LoVo (cell line): ENCODE measurements at places on chromosomes 13 and 19.

- no peak for DNase-seq
Observed at GRCh38 chr19:18487576-18488402, 34.1 kb downstream of the ELL start.

GRCh38 chr19:29777781-29778309 is 33.9 kb upstream of the CCNE1 start:
- no peak for DNase-seq

- no peak for DNase-seq
Observed at GRCh38 chr19:48623556-48624066, 4.3 kb downstream of the SPHK2 start.

DNA sequence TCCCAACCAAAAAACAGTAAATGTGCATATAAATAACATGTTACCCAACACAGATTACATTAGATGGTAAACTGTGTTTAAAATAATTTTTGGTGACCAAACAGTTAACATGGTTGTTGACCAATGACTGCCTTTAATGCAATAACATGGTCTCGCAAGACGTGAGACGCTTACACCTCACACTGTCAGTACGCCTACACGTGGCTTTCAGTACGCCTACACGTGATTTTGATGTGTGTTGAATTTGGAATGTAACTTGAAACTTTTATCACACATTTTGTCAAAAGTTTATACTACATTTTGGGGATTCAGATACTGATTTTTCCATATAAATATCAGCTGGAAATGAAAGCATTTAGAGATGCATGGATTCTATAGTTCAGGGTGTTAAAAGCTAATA is 32.0 kb downstream of the SLC7A9 start:
- DNase-seq, result no peak

DNA sequence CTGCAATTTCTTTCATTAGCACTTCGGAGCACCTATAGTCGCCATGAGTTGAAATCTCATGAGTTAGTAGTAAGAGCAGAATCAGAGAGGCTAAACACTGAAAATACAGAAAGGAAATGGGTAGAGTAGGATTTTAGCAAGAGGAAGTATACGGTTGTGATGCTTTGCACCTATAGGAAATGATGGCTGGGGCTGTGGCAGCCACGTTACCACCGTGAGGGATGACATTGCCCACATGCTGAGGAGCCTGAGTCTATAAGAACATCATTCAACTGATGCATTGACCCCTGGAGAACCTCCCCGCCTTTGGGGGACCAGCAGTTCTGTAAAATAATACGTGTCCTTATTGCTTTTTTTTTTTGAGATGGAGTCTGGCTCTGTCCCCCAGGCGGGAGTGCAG is 20.4 kb downstream of the FAM187B start:
- DNase-seq, result no peak

GRCh38 chr19:54312436-54313377 is at the start of gene LILRA5:
TSS of gene LILRA5 (minus strand) at chr19:54313166. CDS start at chr19:54313019, 147 bp downstream.
- DNase-seq, result no peak

DNA sequence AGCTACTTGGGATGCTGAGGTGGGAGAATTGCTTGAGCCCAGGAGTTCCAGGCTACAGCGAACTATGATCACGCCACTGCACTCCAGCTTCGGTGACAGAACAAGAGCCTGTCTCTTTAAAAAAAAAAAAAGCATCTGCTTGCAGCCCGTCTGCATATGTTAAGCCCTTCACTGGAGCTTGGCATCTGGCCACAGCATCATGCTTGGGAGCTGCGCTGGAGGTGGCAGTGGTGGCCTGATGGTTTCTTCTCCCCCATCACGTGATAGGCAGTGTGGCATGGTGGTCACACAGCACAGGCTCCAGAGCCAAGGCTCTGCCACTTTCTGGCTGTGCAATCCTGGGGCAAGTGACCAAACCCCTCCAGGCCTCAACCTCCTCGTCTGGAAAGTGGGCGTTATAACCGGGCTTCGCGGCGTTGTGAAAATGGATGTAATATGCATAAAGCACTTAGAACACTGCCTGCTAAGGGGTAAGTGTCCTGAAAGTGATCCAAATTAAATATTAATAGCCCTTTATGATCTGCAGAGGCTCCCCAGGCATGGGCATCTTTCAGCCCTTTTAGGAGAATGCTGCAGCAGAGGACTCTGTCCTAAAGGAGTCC is 24.4 kb downstream of the MARK4 start:
- no peak for DNase-seq

DNA sequence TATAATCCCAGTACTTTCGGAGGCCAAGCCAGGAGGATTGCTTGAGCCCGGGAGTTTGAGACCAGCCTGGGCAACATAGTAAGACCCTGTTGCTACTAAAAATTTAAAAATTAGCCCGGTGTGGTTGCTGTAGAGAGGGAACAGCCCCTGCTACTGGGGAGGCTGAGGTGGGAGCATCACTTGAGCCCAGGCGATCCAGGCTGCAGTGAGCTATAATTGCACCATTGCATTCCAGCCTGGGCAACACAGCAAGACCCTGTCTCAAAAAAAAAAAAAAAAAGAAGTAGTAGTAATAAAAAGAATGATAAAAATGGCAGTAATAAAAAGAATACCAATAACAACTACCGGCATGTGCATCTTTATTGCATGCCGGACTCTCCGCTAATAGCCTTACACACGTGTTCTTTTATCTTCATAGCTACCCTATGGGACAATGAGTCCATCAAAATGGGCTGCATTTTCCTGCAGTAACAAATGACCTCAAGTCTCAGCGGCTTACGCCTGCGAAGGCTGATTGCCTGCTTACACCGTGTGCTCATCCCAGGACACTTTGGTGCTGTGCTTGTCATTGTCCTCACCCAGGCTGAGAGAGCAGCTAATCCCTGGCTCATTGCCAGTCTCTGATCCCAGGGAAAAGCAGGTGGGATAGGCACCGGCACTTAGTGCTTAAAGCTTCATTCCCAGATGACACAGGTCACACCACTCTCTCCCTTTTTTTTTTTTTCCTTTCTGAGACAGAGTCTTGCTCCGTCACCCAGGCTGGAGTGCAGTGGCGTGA is 14.4 kb upstream of the SYCN start:
- DNase-seq, result no peak

- no peak for DNase-seq
Observed at GRCh38 chr19:1173159-1173844, 766 bp downstream of the SBNO2 start.

- DNase-seq, result no peak
Observed at GRCh38 chr13:112910616-112911280, 58.3 kb upstream of the MCF2L start.

GRCh38 chr13:97978651-97979050 is 25.2 kb downstream of the IPO5 start:
- DNase-seq, result no peak

- DNase-seq, result no peak
Observed at GRCh38 chr13:111515635-111516034, 195.2 kb downstream of the TEX29 start.

DNA sequence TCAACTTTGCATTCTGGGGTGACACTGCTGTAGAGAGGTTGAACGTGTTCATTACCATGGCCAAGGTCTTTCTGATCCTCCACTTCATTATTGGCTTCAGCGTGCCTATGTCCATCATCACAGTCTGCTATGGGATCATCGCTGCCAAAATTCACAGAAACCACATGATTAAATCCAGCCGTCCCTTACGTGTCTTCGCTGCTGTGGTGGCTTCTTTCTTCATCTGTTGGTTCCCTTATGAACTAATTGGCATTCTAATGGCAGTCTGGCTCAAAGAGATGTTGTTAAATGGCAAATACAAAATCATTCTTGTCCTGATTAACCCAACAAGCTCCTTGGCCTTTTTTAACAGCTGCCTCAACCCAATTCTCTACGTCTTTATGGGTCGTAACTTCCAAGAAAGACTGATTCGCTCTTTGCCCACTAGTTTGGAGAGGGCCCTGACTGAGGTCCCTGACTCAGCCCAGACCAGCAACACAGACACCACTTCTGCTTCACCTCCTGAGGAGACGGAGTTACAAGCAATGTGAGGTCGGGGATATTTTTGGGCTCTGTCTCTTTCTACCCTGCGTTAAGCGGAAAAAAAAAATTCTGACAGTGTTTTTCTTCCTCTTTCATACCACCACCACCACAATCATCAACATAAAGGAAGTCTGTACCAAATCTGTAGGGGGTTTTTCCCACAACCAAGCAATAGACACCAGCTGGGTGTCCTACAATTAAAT is 29.5 kb downstream of the FPR3 start:
- no peak for DNase-seq

DNA sequence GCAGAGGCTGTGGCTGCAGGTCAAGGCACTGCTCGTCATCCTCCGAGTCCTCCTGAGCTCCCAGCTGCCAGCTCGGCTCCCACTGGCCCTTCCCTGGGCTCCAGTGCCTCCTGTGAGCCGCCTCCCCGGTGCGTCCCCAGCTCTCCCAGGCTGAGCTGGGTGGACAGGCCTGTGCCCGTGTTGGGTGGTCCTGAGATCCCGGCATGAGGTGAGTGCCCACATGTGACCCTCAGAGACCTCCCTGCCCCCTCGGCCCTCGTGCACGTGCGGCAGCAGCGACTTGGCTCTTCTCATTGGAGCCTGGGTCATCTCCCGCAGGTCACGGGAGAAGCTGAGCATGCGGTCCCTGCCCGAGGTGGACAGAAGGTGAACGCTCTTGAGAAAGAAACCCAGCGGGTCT is 15.4 kb downstream of the ADAT3 start:
- no peak for DNase-seq

GRCh38 chr13:93230261-93230855 is 3.8 kb downstream of the GPC6 start:
- DNase-seq, result no peak

- no peak for DNase-seq
Observed at GRCh38 chr13:102968572-102969228, 97.5 kb downstream of the SLC10A2 start.

DNA sequence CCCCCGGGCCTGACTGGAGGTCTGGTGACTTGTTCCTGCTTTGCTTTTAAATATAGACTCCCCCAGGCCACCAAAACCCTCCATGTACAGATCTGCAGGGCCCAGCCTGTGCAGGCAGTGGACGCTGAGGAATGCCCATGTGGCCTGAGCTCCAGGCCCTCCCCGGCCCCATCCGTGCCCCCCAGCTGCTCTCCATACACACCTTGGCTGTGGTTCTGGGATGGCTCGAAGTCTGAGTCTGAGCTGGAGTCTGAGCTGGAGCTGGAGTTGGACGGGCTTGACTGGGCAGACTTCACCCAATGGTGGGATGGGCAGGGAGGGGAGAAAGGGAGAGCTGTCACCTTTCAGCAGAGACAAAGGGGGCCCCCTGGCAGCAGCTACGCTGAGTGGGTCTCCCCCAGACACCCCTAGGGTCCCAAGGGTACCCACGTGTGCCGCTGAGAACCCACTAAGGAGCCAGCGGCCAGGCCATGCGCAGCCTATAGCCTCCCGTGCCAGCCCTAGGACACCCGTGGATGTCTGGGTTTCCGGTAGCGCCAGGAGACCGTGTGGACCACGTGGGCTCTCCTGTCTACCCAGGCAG is 61.9 kb downstream of the MLLT1 start:
- no peak for DNase-seq

DNA sequence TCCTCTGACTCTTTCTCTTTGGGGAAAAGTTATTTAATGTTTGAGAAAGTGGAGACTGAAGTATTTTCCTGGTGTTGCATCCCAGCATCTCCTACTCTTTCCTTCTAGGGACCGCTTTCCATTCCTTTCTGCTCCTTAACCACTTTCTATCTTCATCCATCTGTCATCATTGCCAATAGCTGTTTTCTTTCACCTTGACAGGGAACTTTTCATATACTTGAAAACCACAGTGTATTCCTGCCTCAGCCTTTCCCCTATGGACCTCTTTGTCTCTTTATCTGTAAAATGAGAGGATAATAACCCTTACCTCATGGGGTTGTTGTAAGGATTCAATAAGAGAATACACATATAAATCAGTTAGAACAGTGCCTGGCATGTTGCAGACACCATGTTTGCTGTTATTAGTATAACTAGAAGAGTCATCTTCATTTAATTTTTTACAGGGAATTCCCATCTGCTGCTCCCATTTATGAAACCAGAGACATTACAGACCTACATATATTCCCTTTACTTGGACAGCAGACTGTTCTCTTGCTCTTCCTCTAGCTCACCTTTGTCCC is 31.8 kb downstream of the LCP1 start:
- DNase-seq, result no peak

- DNase-seq, result no peak
Observed at GRCh38 chr19:14021474-14021873, 6.5 kb upstream of the RLN3 start.

GRCh38 chr13:40563350-40564125 is 102.9 kb downstream of the FOXO1 start:
- DNase-seq, result no peak

DNA sequence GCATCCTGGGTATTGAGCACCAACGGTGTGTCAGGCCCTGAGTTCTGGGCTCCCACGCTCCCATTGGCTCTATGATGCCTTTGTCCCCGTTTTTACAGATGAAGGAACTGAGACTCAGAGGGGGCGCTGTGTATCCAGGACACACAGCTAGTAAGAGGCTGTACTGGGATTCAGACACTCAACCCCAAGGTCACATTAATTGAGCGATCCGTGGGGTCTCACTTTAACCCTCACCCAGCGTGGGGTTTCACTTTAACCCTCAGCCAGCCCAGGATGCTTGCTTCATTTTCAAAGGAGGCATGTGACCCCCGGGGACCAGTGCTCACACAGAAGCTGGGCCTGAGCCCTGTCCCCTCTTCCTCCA is 42.6 kb downstream of the CYP4F22 start:
- no peak for DNase-seq

- DNase-seq, result no peak
Observed at GRCh38 chr13:29210676-29211075, 384.8 kb downstream of the SLC7A1 start.

DNA sequence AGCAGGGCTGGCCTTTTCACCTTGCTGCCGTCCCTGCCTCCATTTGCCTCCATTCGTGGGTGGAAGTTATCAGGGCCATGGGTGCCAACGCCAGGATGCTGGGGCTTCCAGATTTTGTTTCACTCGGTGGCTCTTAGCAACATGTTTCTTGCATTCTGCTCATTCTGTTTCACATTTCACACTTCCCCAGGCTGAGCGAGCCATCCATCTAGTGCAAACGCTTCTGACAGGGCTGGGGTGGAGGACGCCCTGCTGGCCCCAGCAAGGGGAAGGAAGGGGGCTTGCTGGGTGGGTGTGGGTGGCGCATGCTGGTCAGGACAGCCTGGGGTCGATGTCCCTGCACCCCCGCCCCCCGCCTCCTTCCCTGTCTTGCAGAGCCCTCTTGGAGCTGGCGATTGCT is 165.2 kb downstream of the URI1 start:
- DNase-seq, result no peak

DNA sequence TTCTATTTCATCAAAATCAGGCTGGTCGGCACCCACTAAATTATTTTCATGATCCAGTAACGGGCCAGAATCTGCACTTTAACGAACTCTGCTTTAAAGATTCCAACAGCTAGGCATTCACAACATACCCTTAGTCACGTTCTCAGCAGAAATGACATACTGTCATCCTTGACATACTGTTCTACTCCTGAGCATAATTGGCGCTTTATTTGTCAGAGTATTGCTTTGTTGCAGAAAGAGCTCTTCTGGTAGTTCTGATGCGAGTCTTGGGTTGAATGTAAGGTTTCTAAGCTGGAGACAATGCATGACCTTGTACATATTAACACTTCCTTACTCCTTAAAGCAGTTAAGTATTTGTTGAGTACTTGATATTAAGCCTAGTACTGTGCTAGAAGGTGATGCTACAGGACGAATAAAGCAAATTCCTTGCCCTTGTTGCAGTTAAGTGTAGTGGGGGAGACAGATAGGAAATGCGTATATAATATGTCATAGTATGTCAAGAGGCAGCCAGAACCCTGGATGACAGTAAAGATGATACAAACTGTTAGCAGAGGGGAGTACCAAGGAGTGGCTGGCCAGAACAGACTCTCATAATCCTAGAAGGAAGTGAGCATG is 32.2 kb downstream of the FRY start:
- no peak for DNase-seq
